Bone marrow (tissue), 2 donors: ENCODE measurements at places on chromosomes 7 and 10.
A peak's percentile ranks its signal among the peaks of the same experiment; 100 is the strongest.

- DNase-seq: no peak
Observed at GRCh38 chr7:121107923-121108498, 119.5 kb downstream of the CPED1 start.

- DNase-seq: no peak
Observed at GRCh38 chr10:4352414-4352961, 473.5 kb upstream of the AKR1E2 start.

DNA sequence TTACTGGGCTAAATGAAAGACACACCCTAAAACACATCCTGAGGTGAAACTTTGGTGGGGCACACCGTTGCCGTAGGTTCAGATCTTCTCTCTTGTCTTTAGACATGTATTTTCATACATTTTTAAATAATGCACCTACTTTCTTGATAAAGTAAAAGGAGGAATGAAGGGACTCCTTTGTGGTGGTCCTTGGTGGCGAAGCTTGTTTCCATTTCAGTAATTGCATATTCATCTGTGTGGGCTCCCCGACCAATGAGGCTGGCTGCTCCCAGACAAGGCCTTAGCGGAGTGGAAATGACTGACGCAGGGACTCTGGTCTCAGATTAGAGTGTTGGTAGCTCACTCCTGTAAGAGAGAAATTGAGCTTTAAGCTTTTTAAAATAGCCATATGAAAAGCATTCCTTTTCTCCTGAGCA is 815 bp downstream of the CCSER2 start:
- DNase-seq: no peak

- DNase-seq: no peak
Observed at GRCh38 chr7:41045556-41046123, 657.2 kb downstream of the INHBA start.

DNA sequence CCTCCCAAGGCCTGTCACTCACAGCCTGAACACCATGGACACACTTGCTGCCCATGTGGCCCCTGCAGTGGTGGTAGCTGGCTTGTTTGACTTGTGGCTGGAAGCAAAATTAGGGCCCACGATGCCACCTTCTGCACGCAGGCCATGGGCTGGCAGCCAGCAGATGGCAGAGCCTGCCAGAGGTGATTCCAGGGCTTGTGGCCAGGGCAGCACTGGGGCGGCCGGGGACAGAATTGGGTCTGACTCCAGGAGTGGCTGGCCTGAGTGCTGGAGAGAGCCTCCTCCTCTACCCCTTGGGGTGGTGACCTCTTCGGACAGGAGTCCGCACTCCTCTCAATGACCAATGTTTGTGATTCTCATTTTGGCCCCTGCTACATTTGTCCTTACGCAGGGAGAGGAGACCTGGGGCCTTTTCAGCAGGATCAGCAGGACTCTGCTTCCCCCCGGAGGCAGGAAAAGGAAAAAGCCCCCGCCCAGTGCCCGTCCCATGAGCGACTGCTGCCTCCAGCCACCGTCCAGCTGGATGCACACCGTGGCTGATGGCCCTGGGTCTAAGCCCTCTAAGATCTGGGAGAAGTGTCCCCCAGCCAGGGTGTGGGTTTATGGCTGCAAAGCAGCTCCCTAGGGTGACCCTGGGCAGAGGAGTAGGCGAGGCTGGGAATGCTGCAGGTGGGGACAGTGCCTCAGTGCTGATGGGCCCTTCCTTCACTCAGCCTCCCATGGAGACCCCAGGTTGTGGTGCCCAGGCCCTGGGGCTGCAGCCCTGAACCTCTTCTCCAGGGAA is 26.5 kb downstream of the DNAJB12 start:
- no peak for DNase-seq

GRCh38 chr10:104441329-104442000 is 87.8 kb downstream of the CFAP58 start:
- DNase-seq: no peak

DNA sequence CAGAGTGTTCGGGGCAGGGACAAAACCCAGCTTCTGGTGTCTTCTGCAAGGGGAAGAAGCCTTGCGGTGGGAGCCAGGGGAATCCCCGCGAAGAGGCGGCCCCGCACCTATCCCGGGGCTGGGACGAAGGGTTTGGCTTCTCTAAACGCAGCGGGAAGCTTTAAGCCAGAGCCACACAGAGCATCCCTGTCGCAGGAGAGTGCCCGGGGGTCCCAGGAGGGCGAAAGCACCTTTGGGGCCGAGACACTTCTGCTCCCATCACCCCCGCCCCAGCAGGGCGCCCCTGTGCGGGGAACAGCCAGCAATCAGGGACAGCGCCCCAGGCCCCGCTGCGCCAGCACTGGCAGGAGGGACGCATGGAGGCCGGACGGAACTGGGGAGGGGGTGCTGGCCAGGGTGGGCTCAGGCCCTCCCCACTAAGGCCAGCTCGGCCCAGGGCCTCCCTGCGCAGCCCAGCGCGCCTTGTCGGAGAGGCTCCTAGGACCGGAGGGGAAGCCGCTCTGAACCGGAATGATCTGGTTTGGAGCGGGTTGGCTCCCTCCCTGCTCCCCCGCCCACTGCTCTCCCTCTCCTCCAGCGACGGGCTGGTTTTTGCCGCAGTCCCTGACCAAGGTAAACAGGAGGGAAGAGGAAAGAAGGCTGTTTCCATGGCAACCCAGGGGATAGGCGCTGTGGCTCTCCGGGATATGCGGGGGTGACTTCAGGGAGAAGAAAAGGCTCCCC is 63.9 kb downstream of the TMEM209 start:
- peak; percentile 30 for DNase-seq

GRCh38 chr7:150620617-150621371 is 11.4 kb downstream of the GIMAP6 start:
- no peak for DNase-seq

DNA sequence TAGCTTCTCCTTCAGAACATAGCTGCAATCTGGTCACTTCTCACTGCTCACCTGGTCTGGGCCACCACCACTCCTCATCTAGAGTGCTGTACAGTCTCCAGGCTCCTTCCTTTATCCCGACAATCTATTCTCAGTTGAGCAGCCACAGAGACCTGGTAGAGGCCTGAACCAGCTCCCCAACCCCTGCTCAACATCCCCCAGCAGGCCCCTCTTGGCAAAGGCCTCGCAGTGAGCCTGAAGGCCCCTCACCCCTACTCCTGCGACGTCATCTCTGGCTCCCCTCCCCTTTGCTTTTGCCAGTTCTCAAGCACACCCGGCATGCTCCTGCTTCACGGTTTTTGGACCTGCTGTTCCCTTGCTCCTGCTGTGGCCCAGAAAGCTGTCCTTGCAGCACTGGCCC is 113.9 kb downstream of the ARHGAP22 start:
- no peak for DNase-seq

DNA sequence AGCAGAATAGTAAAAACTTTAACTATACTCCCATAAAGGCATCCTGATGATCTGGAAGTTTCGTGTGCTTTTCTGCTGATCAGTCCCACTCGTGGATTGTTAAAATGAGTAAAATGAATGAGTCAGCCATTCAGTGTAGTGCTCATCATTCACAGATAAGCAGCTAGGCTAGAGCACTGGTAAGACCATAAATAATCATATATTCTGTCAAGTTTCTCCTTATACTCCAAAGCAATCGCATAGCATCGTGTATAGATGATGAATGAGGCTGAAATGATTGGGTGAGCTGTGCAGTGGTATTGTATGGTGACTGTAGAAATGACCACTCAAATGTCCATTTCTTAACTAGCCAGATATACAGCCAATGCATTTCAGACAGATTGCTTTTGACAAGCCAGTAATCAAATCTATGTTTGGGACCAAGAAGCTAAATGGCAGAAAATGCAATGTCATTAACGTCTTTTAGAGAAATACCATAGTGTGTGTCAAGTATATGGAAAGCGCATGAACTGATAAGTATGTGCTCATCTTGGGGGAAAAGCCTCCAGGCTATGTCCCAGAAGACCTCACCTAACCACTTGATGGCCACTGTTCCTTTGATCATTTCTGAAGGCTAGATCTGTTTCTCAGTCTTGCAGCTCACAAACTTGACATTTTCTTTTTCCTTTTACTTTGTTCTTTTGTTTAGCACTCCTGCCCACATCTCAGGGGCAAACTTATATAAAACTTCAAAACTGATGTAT is 227.2 kb upstream of the FAM3C start:
- no peak for DNase-seq

DNA sequence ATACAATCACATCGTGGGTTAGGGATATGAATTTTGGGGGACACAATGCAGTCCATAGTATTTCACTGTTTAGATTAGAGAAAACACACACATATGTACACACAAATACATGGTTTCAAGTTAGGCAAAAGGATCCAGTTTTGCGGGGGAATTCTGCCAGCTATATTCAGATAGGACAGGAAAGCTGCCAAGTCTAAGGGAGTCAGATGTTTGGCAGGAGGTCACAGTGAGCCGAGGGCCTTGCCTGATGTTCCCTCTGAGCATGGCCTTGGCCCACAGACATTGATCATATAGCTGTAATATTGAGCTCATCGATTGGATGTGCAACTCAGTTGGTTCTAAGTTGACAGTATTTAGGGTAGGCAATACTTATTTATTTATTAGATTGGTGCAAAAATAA is 122.8 kb downstream of the ADRA2A start:
- DNase-seq: no peak

DNA sequence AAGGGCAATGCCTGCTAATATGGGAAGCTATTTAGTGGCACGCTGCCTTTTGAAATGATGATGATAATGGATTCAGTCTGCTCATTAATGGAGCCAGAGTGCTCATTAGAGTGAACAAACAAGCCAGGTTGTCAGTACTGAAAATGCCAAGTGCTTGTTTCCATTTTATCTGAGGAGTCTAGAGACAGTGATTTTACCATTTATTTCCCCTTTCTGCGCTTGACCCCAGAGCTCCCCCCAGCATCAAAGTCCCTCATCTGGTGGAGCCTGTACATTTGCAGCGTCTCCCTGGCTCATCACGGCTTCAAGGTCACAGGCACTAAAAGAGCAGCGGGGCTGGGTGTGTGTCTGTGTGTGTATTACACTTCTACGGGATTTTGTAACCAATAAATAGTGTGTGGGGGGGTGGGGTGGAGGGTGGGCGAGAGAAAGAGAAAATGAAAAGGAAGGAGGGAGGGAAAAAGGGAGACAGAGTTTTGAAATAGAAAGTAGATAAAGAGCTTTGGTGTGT is 553.8 kb downstream of the TFEC start:
- DNase-seq: no peak

GRCh38 chr7:15851201-15851600 is 164.7 kb upstream of the MEOX2 start:
- DNase-seq: no peak

DNA sequence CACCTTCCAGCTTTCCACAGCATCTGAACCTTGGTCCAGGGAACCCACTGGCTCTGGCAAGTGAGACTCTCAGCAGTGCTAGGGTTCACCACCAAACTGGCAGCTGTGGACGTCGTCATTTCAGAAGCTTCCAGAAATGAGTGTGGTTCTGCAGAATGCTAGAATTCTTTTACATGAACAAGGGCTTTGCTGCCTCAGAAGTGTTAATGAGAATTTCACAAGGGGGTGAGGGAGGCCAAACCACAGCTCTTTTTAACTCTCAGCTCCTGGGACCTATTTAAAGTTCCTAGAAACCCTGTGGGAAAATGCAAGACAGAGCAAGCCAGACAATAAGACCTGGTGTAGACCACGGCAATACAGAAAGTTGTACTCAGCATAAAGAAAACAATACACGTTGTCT is 129.3 kb upstream of the BET1 start:
- no peak for DNase-seq

GRCh38 chr10:48931188-48931587 is 8.5 kb downstream of the LRRC18 start:
- no peak for DNase-seq

- DNase-seq: no peak
Observed at GRCh38 chr7:74294191-74294998, 5.2 kb downstream of the CLIP2 start.

DNA sequence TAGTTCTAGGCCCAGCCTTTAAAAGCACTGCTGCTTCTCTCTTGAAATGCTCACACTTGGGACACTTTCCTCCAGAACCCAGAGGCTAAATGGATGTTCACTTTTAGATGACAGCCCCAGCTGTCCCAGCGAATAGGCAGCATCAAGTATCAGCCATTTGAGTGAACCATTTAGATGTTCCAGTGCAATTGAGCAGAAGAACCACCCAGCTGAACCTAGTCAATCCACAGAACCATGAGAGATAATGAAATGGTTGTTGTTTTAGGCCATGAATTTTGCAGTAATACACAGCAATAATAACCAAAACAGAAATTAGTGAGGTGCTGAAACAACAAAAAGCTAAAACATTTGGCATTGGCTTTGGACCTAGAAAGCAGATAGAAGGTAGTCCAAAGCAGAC is 273.9 kb downstream of the ETV1 start:
- no peak for DNase-seq

DNA sequence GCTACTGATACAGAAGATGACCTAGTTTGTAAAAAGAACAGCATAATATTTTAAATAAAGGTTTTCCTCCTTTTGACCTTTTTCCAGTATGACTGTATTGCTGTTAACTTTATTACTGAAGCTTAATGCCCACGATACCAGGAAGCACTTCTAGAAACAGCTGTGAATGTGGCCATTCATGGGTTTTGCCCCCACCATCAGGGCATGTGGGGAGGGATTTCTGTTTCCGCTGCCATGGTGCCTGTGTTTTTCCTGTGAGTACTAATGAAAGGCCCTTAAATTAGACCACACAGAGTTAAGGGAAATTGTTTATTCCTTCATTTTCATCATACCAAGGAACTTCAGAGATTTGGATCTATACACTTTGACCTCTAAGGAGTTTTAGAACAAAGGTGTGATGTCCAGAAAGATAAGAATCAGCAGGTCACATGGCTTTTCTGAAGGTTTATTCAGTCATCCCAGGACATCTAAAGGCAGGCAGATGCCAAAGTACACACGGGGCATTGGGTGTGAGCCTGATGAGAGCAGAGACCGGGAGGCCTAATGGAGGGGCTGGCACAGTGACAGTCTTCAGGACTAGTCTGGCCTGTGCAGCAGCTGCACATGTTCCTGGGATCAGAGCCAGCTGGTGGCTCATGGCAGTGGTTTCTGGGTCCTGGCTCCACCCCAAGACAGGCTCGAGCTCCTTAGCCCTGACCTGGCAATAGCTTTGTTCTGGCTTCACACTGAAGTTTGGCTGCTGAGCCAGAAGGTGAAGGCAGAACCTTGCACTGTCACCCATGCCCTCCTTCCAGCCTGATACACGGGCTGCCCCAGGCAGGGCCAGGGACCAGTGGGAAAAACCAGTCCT is 190.9 kb downstream of the REEP3 start:
- DNase-seq: peak; percentile 18

DNA sequence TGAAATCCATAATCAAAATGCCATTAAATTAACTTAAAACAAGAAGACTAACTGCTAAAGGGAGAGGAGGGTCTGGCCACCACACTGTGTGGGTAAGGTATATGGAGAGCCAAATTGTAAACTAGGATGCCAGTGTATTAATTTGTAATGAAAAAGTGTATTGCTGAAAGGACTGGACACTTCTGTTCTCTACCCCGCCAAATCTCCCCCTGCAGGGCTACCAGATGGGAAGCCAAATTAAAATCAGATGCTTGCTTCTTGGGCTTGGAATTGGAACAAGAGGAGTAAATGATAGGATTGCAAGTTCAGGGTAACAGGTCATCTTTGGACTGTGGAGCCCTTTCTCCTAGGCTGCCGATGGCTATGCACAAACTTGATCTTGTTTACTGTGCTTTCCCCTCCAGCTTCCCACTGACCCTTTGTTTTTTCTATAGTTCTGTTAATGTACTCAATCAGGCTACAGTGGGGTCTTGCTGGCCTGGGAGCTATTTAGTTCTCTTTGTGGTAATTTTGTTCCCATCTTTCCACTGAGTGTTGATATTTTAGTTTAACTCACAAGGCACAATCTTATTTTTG is 932.1 kb upstream of the C7orf33 start:
- DNase-seq: no peak

- no peak for DNase-seq
Observed at GRCh38 chr7:129886167-129886817, 66.5 kb downstream of the UBE2H start.
